GM19239 (cell line): ENCODE measurements at places on chromosomes 16 and 17.
A peak's percentile ranks its signal among the peaks of the same experiment; 100 is the strongest.

- no peak for DNase-seq
These were observed 134.7 kb downstream of the USP31 start for GRCh38 chr16:23014592-23014991.

- DNase-seq: no peak
These were observed 20.6 kb downstream of the MAP3K14 start for GRCh38 chr17:45296003-45296832.

GRCh38 chr16:23245268-23245667 lies 56.8 kb upstream of the SCNN1B start:
- DNase-seq: no peak

- DNase-seq: no peak
These were observed 60.5 kb downstream of the TMEM132E start for GRCh38 chr17:34639706-34640425.

- no peak for DNase-seq
These were observed 10.4 kb downstream of the ABR start for GRCh38 chr17:1169221-1169928.

DNA sequence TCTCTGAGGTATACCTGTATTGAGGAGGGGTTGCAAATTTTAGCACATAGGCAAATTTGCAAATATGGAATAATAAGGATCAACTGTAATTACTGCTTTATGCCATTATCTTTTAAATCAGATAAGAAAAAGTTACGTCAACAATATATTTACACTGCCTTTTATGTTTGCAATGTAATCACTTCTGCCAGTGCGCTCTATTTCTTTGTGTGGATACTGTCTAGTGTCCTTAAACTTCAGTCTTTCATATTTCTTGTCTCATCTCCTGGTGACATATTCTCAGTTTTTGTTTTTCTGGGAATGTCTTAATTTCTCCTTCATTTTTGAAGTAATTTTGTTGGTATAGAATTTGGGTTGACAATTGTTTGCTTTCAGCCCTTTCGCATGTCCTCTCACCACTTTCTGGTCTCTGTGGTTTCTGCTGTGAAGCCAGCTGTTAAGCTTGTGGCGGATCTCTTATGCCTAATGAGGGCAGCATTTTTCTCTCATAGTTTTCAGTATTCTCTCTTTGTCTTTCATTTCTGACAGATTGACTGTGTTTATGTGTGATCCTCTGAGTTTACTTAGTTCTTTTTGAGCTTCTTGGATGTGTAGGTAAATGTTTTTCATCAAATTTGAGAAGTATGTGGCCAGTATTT lies 37.6 kb upstream of the ABCC11 start:
- DNase-seq: peak; percentile 9

DNA sequence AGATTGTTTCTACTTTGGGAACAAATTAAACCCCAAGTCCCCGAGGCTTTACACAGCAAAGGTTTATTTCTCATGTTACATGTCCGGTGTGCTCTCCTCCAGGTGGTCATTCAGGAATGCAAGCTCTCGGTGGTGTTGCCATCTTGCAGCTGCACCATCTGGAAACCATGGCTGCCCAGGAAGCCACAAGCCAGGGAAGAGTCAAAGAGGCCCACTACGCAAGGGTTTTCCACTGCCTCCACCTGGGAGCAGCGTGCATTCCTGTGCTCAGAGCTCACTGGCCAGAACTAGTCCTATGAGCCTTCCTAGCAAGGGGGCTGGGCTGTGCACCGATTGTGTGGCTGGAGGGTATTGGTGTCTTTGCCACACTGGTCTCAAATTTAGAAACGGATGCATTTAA lies 128.8 kb upstream of the FOXF1 start:
- no peak for DNase-seq

GRCh38 chr16:26334218-26335111 lies 642.7 kb downstream of the HS3ST4 start:
- DNase-seq: no peak

DNA sequence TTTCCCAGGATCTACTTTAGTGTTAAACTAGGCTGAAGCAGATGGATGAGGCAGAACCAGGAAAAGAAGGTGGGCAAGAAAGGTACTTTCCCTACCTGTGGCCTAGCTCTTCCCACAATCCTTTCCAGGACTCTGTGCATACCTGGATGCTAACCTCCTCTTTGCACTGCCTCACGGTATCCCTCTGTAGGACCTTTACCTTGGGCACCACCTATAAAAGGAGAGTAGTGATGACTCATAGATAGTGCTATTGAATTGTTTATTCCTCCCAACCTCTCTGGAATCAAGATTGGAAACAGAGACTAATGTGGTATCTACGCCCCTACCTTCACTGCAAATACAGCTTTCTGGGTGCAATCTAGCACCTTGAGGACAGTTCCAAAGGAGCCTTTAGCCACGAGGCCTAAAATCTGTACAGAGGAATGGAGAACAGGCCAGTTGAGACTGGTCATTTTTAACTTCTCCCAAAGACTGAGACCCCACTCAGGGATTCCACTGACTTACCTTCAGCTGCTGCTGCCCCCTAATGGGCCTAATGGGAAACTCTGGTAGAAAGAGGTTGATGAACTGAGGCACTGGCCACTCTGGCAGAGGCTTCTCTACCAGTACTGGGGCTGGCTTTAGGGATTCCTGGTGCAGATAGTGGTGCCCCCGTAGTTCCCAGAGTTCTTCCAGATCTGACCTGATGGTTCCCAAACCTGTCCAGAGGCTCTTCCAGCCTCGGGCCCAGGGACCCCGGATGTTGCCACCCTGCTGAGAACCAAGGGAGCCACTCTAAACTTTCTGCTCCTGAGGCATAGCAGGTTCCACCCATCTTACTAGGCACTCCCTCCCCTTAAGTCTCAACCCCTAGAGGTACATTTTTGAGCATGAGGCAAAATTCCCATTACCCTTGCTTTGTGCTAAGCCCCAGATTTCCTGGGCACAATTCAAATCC lies 781 bp downstream of the RSKR start:
- peak; percentile 28 for DNase-seq

DNA sequence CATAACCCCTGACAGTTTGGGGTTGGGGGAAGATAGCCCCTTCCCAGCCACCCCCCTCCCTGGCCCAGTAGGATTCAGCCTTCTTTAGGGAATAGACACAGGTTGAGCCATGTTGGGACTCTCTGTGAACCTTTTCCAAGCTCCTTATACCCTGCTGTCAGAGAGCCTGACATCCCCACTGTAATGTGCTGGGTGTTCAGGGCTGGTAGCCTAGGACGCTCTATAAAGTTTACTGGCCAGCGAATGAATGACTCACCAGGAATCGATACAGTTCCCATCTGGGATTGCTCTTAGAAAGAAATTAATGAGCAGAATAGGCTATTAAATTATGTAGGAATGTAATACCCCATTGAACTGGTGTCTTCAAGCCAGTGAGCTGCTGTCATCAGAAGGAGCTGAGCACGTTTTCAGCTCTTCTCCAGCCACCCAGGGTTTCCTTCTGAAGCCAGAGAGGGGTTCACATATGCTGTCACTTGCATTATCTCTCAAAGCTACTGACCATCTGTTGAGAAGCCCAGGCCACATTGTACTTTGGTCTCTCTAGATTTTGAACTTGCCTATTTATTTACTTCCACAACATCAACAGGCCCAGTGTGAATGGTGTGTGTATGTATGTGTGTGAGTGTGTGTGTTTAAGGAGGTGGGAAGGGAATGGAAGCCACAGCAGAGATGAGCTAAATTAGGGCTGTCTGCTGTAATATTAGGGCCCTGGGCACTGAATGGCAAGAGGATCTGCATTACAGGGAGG lies 64.9 kb downstream of the SPACA3 start:
- no peak for DNase-seq

- DNase-seq: no peak
These were observed 1.8 kb downstream of the COG1 start for GRCh38 chr17:73194514-73195222.

- DNase-seq: no peak
These were observed 6.8 kb downstream of the FN3KRP start for GRCh38 chr17:82723169-82723807.

DNA sequence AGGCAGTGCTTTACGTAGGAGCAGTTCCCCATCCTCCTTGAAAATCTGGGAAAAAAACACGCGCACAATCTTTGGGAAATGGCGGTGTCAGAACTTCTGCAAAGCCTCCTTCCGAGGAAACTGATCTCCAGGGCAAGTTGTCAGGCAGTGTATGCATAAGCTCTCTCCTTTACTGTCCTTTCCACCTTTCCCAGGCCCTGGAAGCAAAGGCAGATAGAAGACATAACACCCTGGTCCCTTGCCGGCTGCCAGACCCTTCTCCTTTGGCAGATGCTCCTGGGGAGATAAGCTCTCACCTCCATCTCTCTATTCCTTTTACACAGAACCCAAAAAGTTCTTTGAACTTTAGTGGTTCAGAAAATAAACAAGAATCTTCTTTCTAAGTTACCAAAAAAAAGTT lies 12.4 kb downstream of the TOB1 start:
- no peak for DNase-seq

- no peak for DNase-seq
These were observed 113.9 kb upstream of the TBX2 start for GRCh38 chr17:61285526-61286320.

DNA sequence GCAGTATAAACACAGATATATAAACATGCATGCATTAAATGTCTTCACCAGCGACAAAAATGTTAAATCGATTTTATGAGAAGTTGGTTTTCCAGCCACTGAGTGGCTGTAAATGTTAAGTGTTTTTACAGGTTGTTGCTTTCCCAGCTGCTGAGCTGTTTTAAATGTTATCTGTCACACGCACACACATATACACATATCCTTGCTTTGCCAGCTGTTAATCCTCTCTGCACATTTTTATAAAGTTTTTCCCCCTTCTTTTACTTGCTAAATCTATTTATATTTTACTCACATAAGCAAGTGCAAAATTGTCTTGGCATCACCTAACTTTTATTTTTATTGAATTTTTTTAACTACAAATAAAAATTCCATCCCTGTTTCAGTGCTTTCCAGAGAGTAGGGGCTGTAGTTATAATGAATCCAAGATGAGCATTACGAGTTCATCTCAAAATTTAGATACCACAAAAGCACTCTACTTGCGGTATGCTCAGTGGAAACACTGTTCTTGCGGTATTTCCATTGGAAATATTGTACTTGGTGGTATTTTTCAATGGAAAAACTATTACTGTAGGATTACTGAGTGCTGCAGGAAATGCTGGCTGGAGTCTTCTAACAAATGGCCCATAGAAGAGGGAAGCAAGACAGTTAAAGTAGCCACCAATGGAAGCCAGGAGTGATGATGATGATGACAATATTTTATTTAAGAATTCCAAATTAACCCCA lies 124.9 kb upstream of the KCNJ16 start:
- DNase-seq: no peak

DNA sequence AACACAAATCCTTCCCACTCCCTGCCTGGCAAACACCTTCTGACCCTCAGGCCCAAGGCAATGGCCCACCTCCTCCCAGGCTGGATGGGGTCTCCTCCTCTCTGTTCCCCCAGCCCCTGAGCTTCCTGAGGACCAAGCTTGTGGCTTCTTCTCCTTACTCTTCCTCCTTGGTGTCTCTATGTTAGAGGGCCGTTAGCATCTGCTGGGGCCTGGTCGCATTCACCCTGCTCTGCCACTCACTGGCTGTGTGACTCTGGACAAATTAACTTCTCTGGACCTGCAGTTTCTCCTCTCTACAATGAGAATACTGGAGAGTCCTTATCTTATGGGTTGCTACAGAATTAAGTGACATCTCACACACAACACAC lies 725 bp upstream of the MT2A start:
- DNase-seq: no peak

- DNase-seq: no peak
These were observed 88.5 kb downstream of the KCNJ12 start for GRCh38 chr17:21464611-21465021.

- DNase-seq: no peak
These were observed 20.3 kb downstream of the GPR142 start for GRCh38 chr17:74387365-74388218.

- no peak for DNase-seq
These were observed 21.9 kb upstream of the CACNG1 start for GRCh38 chr17:67022451-67022810.

DNA sequence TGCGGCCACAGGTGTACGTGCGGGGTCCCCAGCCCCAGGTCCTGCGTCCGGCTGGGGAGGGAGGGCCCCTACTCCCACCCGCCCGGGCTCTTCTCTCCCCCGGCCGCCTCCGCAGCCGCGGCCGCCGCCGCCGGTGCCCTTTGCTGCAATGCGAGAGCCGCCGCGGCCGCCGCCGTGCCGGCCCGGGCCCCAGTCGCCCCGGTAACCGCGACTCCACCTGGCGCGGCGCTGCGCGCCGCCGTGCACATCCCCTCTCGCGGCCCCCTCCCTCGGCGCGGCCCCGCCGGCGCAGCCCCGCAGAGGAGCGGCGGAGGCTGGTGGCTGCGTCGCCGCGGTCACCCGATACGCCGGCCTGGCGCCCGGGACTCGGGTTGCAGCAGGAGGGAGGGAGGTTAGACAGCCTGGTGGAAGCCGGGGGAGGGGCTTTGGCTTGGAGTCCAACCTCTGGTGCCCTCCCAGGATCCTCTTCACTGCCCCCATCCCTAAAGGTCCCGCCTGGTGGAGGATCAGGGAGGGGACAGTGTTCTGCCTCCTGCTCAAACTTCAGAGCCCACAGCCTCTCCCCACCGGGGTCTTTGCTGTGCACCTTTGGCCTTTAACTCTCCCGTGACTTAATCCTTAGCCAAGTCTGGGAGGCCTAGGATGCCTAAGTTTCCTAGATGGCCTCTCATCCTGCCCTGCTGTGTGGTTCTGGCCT lies 32.9 kb downstream of the SRCIN1 start:
- no peak for DNase-seq

DNA sequence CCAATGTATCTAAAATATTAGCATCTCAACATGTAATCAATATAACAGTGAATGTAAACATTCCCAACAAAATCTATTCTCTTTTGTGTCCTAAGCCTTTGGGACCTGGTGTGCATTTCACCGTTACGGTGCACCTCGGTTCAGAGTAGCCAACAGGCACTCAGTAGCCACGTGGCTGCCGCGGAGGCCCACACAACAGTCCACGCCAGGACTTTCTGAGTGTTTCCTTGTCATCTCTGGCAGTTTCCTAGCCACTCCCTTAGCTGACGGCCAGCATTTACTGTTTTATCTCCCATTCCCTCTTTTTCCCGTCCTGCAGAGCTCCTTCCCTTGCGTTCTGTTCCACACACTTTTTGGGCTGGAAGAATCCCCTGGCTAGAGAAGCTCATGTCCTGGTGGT lies 36.3 kb downstream of the VAC14 start:
- no peak for DNase-seq

GRCh38 chr17:81069135-81069645 lies 34.2 kb downstream of the BAIAP2 start:
- DNase-seq: no peak

DNA sequence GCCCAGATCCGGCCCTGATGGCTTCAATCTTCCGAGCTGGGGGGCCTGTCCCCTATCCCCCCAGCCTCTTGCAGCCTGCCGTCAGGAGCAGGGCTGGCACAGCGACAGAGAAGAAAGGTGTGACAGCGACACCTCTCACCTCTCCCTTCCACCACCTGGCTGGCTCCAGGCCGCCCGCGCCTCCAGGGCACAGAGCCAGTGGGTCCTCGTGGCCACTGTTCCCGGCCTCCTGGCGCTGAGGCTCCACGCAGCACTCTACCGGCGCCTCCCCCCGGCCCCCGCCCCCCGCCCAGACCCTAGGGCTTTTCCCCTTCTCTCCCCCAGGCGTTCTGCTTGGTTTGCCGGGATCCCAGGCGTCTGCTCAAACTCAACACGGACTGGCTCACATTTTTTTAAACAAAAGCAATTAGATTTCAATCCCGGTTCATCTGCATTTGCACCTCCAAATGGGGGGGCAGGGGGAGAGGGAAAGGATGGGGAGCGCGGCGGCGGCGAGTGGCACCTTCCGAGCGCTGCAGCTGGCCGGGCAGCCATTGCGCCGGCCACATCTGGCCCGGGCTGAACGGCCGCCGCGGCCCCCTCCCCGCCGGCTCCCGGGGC lies 12.8 kb upstream of the CBX8 start:
- DNase-seq: no peak
